ENCODE measurements at places on chromosomes 13 and 19.

DNA sequence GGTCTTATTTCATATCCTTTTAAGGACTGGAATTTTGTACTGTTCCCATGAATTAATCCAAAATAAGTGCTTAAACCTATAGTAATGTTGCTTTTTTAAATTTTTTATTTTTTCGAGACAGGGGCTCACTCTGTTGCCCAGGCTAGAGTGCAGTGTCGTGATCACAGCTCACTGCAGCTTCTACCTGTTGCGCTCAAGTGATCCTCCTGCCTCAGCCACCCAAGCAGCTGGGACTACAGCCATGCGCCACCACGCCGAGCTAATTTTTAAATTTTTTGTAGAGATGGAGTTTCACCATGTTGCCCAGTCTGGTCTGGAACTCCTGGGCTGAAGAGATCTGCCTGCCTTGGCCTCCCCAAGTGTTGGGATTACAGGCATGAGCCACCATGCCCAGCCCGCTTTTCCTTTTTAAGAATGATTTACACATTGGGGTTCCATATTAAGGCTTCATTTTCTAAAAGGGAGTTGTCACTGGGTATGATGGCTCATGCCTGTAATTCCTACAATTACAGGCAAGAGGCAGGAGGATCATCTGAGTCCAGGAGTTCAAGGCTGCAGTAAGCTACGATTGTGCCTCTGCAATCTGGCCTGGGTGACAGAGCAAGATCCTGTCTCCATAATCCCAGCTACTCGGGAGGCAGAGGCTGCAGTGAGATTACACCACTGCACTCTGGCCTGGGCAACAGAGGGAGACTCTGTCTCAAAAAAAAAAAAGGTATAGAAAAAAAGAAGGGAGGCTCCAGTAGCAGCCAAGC is 28.3 kb upstream of the AKT2 start:
- no peak for DNase-seq

DNA sequence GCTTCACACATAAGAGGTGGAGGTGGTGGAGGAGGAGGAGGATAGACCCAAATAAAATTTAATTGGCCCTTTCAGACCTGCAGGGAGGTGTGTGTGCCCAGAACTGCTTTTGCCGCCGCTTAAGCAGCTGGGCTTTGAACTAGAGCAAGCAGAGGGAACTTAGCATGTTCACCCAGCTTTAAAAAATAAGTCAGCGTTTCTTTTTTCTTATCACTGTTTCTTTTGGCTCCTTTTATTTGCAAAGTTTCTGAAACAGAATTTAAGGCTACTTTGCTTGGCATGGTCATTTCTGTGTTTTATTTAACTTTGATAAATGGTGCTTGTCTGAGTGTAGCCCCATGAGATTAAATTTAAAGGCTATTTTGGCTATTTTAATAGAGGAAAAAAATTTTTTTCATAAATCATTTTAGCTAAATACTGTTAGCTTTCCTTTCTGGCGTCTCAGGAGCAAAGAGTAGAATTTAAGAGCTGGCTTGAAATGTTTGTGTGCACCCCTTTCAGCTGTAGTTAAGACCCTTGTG is 43.3 kb upstream of the RNF113B start:
- DNase-seq, result no peak

GRCh38 chr13:77168237-77168636 is 141.3 kb upstream of the FBXL3 start:
- no peak for DNase-seq

DNA sequence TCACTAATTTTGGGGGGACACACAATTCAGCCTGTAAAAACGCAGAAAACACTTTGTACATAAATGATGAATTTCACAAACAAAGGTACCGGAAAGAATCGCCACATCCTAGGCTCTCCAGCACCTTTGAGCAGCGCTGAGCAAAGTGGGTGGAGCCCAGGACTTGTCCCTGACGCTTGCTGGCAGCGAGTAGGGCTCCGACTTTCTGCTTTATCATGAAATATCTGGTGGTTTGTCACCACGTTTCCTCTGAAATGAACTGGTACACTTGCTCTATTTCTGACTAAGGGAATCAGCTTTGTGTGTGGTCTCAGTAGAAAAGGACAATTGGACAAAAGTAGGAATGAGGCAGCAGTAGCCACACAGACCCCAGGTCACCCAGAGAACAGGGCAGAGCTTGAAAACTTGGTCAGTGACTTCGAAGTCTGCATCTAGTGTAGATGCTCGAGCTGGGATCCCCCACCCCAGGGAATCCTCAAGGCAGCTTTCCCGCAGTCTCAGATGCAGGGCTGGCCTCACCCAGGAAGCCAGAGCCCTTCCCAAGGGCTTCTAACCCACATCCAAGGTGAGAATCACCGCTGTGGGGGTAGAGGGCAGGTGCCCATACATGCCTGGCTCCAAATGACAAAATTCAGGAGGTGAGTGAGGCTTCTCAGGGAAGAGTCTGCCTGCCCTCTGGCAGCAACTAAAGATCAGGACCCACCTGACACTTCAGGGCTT is 85.3 kb upstream of the SOX1 start:
- no peak for DNase-seq

- DNase-seq, result no peak
Measured at GRCh38 chr19:35521124-35521743, 6.9 kb downstream of the SBSN start.

DNA sequence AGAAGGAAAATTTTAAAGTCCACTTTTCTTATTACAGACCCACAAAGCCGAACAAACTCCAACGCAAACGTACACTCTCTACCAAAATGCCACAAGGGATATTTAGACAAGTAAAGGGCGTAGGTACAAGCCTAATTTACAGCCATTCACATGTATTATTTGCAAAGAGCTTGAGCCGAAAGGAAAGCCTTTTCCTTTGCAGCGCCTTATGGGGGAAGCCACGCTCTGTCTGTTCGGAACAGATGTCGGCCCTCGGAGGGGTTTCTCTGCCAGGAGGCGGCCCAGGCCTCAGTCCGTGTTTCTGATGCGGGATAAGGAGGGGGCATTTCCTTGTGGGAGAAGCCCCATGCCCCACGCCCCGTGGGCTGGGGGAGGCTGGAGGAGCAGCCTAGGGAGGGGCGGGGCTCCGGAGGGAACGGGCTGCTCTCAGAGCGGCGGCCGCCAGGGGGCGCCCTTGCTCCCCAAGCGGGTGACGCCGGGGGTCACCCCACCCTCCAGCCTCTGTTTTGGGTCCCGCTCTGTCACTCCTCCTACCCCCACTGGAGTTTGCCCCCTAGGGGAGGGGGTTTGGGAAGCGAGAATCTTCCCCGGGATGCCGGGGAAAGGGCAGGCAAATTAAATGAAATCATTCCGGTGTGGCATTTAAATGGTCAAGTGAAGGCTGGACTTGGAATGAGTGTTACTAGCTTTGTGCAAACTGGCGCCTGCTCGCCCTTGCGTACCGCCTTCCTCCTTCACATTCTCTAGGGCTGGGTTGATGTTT is 2.9 kb downstream of the HTR2A start:
- DNase-seq, result peak; percentile 85

GRCh38 chr19:55165952-55166529 is 372 bp downstream of the DNAAF3 start:
- peak; percentile 83 for DNase-seq

DNA sequence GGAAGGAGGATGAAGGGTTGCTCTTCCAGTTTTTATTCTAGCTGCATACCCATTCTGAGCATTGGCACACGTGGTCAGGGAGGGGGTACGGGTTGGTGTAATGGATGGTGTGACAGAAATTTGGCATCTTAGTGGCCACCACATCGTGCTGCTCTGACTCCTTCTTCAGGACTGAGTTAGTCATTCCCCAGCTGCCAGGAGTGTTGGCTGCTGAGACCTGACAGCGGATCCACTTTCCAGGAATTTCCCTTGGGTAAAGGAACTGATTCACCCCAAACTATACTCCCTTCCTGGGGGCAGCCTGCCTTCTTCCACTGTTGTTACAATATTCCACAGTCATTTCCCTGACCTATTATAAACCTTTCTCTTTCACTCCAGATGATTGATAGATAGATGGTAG is 595.5 kb upstream of the KLHL1 start:
- no peak for DNase-seq

DNA sequence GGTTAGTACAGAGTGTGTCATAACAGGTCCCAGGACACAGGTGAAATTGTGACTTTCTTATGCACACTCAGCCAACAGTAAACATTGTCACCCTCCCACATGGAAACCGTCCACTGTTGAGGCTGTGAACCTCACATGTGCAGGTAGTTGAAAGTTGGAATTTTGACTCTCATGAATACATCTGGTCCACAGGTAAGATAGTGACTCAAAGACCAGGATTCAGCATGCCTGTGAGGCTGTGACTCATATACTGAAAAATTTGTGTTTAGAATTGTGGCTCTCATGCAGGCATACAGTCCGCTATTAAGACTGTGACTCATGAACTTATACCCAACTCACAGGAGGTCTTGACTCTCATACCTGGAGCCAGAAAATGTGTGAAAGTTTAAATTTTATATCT is 67.8 kb downstream of the ZNF728 start:
- DNase-seq, result no peak

DNA sequence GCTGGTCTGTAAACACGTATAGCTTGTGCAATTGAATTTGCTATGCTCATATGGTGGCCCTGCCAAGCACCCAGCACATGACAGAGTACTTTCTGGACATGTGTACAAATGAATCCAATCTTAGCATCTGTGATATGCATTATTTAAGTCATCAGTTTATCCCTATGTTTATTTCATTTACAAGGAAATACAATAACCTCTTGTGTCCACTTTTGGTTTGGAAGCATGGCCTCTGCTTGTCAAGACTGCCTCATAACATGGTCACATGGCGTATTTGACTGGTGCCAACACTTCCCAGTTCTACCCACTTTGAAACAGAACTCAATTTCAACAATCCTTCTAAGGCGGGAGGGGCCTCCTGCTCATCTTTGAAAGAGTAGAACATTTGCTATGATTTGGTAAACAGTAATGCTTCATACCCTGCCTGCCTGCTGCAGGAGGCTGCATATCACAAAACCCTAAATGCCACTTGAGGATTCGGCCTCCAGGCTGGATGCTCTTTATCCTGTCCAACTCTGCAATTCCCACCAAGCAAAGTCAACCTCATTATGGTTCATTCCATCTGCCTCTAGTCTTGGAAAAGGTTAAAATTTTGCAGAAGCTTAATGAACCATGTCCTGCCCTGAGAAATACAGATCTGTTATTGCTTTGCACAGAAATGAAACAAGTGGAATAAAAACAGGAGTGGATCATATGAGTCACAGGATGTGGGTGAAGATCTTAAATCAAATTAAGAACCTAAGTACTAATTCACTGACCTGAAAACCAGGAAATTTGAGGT is 151.3 kb downstream of the CYSLTR2 start:
- DNase-seq, result no peak

GRCh38 chr13:110722971-110723370 is 9.5 kb downstream of the ING1 start:
- DNase-seq, result no peak

DNA sequence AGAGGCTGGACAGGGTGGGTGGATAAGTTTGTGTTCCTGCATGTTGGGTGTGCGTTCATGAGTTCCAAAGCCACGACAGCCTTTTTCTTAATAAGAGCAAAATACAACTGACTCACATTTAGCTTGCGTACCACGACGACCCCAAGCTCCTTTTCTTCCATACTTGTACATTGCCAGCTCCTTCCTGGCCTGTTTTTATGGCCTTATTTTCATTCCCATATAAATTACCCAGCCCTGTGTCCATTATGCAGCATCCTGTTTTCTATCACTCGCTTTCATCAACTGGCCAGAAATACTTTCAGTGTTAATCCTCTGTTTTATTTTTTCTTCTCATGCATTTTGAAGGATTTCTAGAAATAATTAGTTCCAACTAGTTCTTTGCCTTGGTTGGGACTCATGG is 499.1 kb downstream of the FOXO1 start:
- DNase-seq, result no peak

DNA sequence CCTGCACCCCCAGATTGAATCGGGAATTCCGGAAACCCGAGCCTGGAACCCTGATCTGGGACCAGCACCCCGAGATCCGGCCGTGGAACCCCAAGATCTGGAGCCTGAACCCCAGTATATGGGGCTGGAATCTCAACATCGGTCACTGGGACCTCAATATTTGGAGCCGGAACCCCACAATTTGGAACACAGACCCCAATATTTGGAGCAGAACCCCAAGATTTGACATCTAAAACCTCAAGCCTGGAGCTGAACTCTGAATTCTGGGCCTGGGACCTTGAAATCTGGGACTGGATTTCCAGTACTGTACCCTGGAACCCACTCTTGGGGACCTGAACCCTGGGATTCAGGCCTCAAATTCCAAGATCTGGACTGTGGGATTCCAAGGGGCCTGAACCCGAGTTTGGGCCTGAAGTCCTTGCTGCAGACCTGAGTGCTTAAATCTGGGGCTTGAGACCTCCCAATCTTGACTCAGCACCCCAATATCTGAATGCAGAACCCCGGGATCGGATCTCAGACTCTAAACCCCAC is 629 bp downstream of the LRFN3 start:
- DNase-seq, result no peak

GRCh38 chr13:113656003-113656588 is 1.9 kb downstream of the ATP4B start:
- no peak for DNase-seq

- no peak for DNase-seq
Measured at GRCh38 chr13:25879466-25879865, 172.3 kb downstream of the SHISA2 start.

DNA sequence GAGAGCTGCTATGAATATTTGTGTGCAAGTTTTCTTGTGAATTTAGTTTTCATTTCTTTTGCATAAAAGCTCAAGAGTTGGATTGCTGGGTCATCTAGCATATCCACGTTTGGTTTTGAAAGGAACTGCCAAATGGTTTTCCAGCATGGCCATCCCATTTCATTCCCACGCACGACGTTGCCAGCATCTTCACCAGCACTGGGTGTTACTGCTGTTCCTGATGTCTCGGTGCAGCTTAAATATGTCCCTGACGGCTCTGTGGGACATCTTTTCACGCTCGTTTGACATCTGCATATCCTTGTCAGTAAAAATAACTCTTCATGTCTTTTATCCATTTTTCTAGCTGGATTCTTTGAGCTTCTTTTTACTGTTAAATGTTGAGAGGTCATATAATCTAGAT is 123.7 kb downstream of the ATP11A start:
- DNase-seq, result no peak

GRCh38 chr19:39325778-39326665 is 5.4 kb upstream of the LRFN1 start:
- DNase-seq, result no peak

DNA sequence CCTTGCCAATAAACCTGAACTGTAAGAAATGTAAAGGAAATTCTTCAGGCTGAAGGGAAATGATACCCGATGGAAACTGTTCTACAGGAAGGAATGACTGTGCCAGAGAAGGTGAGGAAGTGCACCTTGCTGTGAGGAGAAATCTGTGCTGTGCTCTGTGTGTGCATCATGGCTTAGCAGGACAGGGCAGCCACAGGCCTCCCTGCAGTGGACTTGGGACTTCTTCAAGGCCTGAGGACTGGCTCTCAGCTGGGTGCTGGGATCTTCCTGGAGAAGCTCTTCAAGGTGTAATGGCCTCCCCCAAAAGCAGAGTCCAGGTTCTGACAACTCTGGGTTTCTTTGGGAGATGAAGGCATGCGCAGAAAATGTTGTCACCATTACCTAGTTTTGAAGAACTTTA is 145.1 kb downstream of the UQCRFS1 start:
- no peak for DNase-seq

GRCh38 chr13:23609874-23610576 is 39.8 kb downstream of the TNFRSF19 start:
- no peak for DNase-seq

All from nephron progenitor cell (in vitro differentiated cells).